Activated B cell treated with CpG ODN at 0.5 μM for 24 hours (primary cell): ENCODE measurements at places on chromosomes 13 and 19.

GRCh38 chr19:52948025-52948770 lies 14.5 kb downstream of the ZNF816 start:
- H3K27me3 ChIP-seq, result no peaks in the 10 kb centered on the region
- H3K4me3 ChIP-seq, result no peak overlapping the region
- DNase-seq, result no peak
- H3K36me3 ChIP-seq, result peaks cover 40% of the 10 kb centered on the region
- H3K27ac ChIP-seq, result no peak overlapping the region

DNA sequence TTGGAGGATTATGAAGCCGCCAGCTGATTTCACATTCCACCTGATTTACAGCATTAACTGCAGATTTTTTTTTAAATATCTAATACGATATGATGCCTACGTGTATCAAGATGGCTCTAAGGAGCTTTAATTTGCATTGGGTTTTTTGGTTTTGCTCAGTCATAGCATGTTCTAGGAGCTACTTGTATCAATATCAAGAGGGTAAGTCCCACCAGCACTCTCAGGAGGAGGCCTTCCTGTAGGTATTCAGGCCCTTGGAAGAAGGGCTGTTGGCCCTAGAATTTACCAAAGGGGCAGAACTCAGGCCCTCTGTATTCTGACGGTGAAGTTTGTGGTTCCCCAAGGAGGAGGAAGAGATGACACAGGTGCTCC lies 97.2 kb upstream of the IPO5 start:
- no peak overlapping the region for H3K27ac ChIP-seq
- no peak for DNase-seq
- no peak overlapping the region for H3K4me3 ChIP-seq
- peaks cover 8% of the 10 kb centered on the region for H3K4me1 ChIP-seq

DNA sequence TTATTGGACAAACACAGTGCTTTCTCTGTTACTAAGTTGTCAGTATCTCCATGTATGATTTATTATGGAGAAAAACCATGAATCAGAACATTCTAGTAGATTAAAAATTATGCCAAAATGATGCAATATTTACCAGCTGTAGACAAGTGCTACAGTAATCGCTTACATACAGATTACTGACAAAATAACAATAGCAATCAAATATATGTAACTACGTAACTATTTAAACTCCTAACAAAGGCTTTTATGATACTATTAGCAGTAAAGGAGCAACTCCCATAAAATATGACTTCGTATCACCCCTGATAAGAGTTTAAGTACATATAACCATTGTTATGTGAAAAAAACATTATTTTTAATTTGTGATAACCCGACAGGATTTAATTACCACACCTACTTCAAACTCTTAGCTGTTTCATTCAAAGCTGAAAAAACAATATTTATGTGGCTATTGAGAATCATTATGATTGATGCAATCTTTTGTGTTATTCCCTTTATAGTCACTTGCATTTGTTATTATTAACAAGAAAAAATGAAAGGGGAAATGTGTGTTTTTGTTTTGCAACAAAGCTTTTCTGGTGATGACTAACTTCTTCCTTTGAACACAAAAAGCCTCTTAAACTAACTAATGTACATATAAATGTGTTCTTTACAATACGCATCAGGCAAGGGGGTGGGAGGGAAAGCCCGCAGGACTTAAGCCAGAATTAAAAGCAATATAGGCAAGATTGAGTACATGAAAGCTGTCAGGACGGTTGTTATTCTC lies 147.4 kb downstream of the ABCC4 start:
- H3K4me1 ChIP-seq, result no peaks in the 10 kb centered on the region
- H3K36me3 ChIP-seq, result peaks cover 6% of the 10 kb centered on the region
- H3K27me3 ChIP-seq, result no peaks in the 10 kb centered on the region
- H3K27ac ChIP-seq, result no peak overlapping the region
- no peak for DNase-seq

DNA sequence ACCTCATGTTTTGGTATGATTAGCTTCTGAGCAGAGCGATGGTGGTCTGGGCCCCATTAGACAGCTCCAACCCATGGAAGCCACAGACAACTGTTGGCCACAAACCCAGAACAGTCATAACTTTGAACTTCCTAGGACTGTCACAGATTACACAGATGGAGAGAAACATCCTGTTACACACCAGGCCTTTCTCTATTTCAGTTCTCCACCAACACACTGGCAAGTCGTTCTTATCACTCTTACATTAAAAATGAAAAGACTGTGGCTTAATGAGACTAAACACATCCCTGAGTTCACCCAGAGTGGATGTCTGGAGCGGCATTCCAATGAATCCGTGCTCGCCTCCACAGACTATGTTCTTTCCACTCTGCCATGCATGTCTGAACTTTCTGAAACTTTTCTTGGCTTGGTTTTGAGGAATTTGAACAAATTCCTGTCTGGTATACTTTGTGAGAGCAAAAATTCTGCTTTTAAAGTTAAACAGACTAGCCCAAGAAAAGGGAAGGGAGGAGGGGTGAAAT lies 109.1 kb downstream of the NALCN start:
- DNase-seq, result no peak
- H3K4me1 ChIP-seq, result no peaks in the 10 kb centered on the region
- H3K4me3 ChIP-seq, result no peak overlapping the region
- H3K27ac ChIP-seq, result no peak overlapping the region

GRCh38 chr13:113836768-113837559 lies 26.9 kb downstream of the GAS6 start:
- no peak for DNase-seq
- H3K4me1 ChIP-seq, result peaks cover 4% of the 10 kb centered on the region
- H3K4me3 ChIP-seq, result no peak overlapping the region
- H3K27me3 ChIP-seq, result no peaks in the 10 kb centered on the region
- H3K27ac ChIP-seq, result no peak overlapping the region

- no peak overlapping the region for H3K4me3 ChIP-seq
- H3K27me3 ChIP-seq, result peaks cover 10% of the 10 kb centered on the region
- H3K36me3 ChIP-seq, result no peaks in the 10 kb centered on the region
- no peaks in the 10 kb centered on the region for H3K4me1 ChIP-seq
- no peak overlapping the region for H3K27ac ChIP-seq
Measured at GRCh38 chr13:25727250-25727649, 324.6 kb downstream of the SHISA2 start.
